ENCODE measurements at places on chromosomes 5 and 9. TPM values are rescaled to one million over a fixed set of nuclear protein-coding genes. Genes with fewer than 3 reads are reported as not detected.
A peak's percentile ranks its signal among the peaks of the same experiment; 100 is the strongest.

DNA sequence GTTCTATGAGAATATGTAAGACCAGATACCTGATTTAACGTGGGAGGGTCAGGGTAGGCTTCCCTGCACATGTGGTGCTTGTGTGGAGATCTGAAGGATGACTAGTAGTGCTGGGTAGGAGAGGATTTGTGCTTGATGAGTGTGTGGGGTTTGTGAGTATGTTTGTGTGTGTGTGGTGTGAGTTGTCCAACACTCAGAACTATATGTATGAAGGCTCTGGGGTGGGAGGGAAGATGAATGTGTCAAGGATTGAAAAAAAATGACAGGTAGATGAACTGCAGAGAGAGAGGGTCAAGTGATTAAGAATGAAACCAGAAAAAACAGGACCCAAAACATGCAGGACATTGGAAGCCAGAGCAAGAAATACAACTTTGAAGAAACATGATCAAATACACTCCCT is 154.6 kb upstream of the NR3C1 start:
- no peak for DNase-seq

Gene C5orf58
- total RNA-seq = not detected

GRCh38 chr5:168316139-168316578 is 24.7 kb downstream of the WWC1 start:
- peak; percentile 69 for DNase-seq

GRCh38 chr9:97853056-97853843 is at the start of gene FOXE1:
FOXE1 (plus strand) TSS chr9:97853226; CDS start chr9:97853915, 689 bp downstream.
- DNase-seq = no peak

Measured in lung (tissue), 17 donors.